Stimulated activated CD4-positive, alpha-beta T cell treated with anti-CD3 and anti-CD28 coated beads, TNF-alpha, amount 100 ng/mL, for 48 hours (primary cell): ENCODE measurements at places on chromosomes 1 and 21.

GRCh38 chr1:43565600-43566360 is 35.1 kb downstream of the PTPRF start:
- DNase-seq = no peak

GRCh38 chr1:184112176-184112948 is 60.8 kb downstream of the TSEN15 start:
- no peak for DNase-seq

DNA sequence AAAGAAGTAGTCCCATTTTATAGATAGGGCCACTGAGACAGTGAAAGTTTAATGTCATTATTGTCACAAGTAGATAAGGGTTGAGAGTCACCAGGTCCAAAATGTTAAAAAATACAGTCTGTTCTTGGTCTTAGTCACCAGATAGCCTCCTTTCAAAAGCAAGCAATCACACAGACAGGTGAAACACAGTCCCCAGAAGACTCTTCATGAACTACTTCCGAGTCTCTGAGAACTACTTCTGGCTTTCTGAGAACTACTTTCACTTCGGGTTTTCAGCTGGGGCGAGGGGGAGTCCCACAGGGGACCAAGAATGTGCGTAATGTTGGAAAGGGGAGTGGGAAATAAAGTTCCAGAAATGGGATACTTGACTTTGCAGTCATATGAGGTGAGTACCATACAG is 143.2 kb downstream of the HHIPL2 start:
- no peak for DNase-seq

DNA sequence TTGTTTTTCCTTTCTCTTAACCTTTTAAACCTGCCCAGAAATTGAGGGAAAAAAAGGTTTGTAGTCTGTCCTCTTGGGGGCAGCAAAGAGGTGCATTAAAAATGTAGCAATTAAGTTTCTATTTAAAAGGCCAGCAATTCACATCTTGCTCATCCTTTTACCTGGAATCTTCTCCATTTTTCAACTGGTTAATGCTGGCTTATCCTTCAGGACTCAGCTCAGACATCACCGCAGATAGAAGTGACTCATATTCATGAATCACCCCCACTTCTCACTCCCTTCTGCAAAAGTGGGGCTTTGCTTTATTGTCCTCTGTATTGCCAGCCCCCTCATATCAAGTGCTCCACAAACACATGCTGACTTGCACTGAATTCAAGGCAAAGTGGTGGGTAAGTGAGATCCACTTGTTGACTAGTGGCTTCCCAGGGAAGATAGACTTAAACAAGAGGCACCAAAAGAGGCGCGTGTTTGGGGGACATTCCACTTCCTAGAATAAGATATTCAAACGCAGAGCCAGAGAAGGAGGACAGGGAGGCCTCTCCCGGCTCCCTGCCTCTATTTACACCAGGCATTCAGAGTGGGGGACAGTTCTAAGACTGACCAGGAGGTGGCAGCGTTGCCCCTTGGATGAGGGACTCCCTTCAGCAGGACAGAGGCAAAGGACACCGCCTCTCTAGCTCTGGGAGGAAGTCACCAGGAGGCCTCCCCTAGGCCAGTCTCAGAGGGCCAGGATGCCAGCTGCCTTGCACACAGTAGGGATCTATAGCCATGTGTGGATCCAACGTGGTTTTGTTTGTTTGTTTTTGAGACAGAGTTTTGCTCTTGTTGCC is 23.2 kb upstream of the ZNF648 start:
- peak; percentile 76 for DNase-seq

DNA sequence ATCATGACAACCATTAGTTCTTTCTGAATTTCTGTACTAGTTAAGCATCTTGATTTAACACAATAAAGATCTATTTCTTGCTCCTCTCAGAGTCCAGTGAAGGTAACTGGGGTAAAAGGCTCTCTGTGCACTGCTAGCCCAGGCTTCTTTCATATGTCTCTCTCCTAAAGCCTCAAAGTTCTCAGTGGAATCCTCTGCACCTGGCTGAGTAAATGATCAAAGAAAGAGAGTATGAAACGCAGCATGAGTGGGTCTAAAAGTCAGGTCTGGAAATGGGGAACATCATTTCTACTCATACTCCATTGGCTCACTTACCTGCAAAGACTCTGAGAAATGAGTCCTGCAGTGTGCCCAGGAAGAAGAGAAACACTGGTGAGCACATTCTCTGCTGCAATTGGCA is 418.5 kb downstream of the PTPRC start:
- DNase-seq = no peak

DNA sequence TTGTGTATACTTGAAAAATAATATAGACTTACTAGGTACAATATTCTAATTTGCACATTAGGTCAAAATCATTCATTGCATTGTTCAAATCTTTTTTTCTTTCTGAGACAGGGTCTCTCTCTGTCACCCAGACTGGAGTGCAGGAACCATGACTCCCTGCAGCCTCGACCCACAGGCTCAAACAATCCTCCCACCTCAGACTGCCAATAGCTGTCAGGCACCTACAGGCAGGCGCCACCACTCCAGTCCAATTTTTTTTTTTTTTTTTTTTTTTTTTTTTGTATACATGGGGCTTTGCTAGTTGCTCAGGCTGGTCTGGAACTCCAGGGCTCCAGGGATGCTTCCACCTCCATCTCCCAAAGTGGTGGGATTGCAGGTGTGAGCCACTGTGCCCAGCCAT is 656.9 kb downstream of the KCNT2 start:
- no peak for DNase-seq

- DNase-seq = no peak
Observed at GRCh38 chr1:78831731-78832360, 174.7 kb downstream of the ADGRL4 start.

DNA sequence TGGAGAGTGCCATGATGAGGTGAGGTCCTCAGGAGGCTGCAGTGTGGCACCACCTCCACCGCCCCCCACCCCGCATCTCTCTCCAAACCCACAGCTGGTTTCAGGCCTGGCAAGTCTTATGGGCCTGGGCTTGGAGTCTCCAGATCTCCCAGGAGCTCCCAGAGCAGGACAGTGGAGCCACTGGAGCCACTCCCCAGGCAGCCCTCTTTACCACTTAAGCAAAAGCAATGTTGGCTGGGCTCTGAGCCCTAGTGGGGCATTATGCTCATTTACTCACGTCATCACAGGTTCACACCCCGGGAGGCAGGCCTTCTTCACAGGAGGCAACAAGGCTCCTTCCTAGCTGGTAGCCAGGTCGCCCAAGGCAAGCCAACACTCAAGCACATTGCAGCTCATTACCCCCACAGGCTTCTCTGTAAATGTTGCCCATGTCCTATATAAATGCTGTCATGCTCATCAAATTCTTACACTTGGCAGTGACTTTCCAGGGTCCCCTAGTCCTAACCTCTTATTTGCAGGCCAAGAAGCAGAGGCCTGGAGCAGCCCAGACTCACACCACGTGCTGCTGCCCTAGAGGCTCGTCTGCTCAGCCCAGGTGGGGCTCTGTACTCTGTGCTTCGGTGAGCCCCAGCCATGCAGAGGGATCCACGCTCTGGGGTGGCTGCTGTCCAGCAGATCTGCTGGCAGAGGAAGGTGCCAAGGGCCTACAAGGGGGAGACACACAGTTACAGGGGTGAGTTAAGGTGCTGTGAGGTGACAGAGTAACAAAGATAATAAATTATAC is 459.3 kb downstream of the MATN1 start:
- no peak for DNase-seq

DNA sequence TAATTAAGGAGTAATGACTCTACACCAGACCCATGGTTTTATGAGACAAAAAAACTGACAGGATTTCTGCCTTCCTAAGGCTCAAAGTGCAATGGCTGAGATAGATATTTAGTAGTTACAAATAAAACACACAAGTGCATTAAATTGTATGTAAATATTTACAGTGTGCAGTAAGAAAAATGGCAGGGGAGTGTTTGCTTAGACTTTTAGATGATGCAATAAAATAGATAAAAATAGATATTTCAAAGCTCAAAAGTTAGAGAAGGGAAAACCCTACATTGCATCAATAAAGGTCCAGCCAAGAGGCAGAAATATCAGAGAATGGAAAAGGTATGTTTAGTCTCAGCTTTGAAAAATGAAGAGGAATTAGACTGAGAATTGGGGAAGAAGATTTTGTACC is 226.3 kb upstream of the FGGY start:
- DNase-seq = no peak

DNA sequence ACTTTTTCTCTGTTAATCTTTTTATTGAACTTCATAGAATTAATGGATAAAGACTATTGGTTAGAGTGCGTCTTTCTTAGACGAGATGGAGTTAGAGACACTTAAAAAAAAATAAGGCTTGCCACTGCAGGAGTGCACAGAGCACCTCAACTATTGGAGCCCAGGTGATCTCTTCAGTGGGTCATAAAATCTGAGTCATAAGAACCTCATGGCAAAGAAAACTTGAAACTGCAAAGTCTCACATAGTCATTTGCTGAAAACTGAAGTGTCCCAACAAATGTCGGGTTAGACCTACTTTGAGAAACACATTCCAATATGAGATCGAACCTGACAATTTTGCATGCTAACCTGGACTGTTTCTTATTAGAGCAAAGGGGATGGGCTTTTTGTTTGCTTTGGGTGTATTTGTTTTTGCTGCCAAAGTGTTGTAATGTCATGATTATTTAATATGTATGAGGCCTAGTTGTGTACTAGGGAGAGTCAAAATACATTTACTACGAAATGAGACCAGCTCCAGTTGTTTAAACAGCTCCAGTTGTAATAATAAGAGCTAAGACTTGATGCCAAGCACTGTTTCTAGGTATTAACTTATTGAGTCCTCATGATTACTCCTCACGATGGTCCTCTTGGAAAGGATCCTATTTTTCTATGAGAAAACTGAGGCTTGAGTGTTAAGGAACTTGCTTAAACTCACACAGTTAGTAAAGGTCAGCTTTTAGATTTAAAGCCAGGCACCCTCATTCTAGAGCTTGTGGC is 65.1 kb downstream of the DDR2 start:
- DNase-seq = no peak

GRCh38 chr1:155139895-155140629 is at the start of gene DPM3:
Gene DPM3 (minus strand): TSS chr1:155140531. CDS start chr1:155140240, 291 bp downstream.
- peak; percentile 90 for DNase-seq

DNA sequence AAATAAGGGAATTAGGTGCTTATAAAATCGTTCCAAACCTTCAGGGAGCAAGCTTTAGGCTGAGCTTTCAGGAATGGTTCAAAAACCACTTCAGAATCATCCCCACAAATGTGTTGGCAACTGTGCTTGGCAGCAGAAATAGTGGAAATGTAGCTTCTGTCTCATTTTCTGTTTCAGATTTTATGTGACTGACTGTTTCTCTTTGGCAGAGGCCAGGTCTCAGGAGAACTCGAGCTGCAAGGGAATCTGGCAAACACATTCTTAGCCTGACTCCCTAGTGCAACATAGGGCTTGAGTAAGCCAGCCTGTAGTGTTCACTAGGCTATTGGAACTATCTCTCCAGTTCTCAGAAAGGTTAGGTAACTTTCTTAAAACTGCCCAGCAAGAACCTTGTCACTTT is 128.6 kb downstream of the PLA2G4A start:
- no peak for DNase-seq

DNA sequence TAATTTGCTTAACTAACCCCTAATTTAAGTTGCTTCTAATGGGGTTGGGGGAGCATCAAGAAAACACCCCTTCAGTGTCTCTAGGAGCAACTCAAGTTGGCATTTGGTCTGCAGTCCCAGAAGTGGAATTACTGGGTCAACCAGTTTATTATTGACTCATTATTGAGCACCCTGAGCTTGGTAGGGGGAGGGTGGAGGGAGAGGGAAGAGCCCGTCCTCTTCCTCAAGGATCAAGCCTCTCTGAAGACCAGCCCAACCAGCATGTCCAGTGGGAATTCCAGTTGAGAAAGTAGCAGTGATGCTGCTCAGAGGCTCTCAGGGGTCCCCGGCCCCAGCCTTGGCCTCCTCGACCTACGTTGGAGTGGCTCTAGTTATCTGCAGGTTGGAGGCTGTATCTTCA is 2.1 kb upstream of the PLA2G2F start:
- DNase-seq = no peak

- no peak for DNase-seq
Observed at GRCh38 chr1:245404527-245404926, 249.7 kb downstream of the KIF26B start.

GRCh38 chr1:56973923-56974742 is 8.3 kb upstream of the C8B start:
- DNase-seq = no peak

DNA sequence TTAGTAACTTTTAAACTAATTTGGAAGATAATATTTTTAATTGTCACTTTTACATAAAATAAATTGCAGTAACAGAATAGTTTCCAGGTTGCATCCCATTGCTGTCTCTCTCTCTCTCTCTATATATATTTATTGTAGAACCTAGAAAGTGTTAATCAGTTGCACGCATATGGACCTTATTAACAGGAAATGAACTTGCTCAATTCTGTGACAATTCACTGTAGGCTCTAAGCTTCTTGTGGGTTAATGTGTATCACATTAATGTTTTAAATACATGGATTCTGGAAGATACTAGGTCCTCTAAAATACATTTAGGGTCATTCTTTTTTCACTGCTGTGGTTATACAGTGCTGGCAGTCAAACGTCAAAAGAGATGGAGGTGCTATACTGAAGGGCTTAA is 33.1 kb downstream of the LRRC71 start:
- DNase-seq = no peak

- no peak for DNase-seq
Observed at GRCh38 chr21:17370263-17370662, 142.6 kb upstream of the CXADR start.

GRCh38 chr1:56376188-56376984 is 203.0 kb downstream of the PLPP3 start:
- no peak for DNase-seq

DNA sequence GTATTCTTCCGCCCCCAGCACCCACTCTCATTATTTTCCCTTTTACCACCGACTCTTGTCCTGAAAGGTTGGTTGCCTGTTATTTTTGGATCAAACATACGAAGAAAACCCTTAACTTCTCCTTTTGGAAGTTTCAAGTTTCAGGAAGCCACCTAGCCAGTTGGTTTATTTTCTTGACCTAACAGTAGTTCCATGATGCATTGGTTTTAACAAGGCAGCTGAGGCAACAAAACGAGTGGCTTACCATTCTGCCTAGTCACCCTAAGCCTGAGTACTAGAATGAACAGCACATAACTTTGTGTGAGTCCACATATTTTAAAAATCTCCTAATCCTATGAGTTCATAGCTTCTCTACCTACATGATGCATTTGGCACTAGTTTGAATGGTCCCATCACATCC is 28.9 kb downstream of the OLFM3 start:
- no peak for DNase-seq

DNA sequence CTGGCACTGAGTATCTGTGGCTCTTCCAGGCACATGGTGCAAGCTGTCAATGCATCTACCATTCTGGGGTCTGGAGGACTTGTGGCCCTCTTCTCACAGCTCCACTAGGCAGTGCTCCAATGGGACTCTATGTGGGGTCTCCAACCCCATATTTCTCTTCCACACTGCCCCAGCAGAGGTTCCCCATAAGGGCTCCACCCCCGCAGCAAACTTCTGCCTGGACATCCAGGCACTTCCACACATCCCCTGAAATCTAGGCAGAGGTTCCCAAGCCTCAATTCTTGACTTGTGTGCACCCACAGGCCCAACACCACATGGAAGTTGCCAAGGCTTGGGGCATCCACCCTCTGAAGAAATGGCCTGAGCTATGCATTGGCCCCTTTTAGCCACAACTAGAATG is 18.8 kb downstream of the ODF2L start:
- DNase-seq = no peak
